ENCODE measurements at places on chromosomes 16 and 17.
A peak's percentile ranks its signal among the peaks of the same experiment; 100 is the strongest.

DNA sequence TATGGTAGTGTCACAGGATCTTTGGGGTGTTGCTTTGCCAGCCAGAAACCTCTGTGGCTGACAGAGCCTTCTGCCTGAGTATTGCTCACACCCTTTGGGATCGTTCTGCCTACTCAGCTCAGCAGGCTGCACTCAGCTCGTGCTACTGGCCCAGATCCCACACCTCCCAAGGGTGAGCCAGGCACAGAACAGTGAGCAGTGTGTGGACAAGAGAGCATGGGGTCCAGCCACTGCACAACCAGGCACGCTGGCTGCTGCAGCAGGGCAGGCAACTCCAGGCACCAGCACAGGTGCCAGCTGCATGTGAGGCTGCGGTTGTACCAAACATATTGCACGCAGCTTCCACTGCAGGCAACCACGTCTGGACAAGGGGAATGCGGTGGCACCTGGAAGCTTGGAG lies 84.9 kb downstream of the CYB561 start:
- no peak for DNase-seq

DNA sequence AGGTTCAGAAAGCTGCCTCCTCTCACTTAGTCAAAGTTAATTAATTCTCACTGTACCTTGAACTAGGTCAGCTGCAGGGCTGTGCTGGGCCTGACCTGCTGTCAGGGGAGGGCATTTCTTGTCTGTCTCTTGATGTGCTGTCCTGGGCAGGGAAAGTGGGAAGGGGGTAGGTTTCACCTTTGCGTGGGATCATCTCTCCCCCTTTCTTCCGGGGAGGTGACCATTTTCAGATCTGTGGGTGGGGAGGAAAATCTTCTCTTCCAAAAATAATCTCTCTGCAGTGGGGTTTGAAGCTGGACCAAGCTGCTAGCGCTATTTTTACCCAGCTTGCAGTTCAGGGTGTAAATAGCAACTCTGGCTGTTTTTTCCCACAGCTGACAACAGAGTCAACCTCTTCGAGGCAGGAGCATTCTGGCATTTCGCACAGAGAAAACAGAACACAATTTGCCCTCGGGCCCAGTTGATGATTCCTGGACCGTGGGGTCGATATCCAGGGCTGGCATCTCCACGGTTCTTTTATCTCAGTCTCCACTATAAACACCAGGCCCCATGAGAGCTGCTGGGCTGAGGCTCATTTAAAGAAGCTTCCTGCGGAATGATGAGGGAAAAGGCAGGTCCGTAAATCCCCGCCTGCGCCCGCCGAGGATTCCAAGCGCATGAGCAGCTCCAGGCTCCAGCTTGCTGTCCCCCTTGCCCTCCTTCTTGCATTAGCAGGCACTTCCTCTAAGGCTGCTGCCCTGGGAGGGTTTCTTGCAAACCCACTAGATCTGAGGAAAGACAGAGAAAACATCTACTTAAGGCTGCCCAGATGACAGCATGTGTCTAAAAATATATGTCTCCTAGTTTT lies 93.9 kb downstream of the YPEL2 start:
- DNase-seq: no peak

- no peak for DNase-seq
Measured at GRCh38 chr17:9146064-9146463, 124.8 kb downstream of the NTN1 start.

DNA sequence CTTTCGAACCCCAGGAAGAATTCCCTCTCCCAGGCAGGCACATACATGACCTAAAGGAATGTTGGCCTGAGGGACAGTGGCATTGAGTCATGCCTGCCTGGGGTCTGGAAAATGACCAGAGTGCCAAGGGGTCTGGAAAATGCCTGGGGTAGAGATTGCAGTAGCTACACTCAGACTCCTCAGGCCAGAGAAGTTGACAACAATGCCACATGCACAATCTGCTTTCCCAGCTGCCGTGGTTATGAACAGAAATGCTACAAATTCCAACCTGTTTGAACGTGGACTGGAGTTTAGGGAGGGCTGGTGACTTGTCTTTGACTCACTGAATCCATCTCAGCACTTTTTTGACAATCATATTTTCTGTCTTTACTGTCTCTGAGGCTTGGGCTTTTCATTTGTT lies 250.0 kb downstream of the ABCC12 start:
- DNase-seq: no peak

GRCh38 chr17:75468291-75468754 lies 11.9 kb downstream of the TMEM94 start:
- DNase-seq: no peak

DNA sequence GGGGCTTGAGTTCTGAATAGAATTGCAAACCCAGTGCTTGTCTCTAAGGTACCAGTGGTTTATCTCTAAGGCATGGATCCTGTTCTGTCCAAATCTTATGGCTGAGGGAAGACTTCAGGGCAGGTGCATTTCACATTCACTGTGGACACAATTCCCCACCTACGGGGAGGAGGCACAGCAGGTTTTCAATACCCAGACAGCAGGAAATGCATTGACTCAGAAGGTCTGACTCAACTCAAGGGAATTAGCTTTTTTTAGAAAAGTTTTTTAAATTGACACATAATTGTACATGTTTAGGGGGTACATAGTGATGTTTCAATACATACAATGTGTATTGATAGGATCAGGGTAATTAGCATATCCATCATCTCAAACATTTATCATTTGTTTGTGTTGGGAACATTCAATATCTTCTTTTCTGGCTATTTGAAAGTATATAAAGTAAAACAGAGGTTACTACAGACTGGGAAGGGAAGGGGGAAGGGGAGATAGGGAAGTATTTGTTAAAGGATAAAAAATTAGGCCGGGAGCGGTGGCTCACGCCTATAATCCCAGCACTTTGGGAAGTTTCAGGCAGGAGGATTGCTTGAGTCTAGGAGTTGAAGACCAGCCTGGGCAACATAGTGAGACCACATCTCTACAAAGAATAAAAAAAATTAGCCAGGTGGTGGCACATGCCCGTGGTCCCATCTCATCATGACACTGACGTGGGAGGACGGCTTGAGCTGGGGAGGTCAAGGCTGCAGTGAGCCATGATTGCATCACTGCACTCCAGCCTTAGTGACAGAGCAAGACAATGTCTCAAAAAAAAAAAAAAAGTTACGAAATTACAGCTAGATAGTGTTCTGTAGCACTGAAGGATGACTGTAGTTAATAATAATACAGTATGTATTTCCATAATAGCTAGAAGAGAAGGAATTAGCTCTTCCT lies 54.9 kb downstream of the RGS9 start:
- peak; percentile 61 for DNase-seq

DNA sequence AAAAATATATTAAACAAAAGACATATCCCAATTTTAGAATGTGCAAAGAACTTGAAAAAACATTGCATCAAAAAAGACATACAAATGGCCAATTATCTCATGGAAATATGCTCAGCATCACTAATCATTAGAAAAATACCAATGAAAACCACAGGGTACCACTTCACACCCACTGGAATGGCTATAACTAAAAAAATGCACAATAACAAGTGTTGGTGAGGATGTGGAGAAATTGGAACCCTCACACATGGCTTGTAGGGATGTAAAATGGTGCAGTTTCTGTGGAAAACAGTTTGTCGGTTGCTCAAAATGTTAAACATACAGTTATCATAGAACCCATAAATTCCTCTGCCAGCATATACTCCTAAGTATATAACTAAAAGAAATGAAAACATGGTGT lies 796 bp upstream of the PSMB6 start:
- DNase-seq: no peak

GRCh38 chr16:19113577-19114358 lies at the start of gene ITPRIPL2:
TSS of gene ITPRIPL2 (plus strand) at chr16:19113964. CDS start at chr16:19114462, 498 bp downstream.
- peak; percentile 91 for DNase-seq

- peak; percentile 90 for DNase-seq
Measured at GRCh38 chr17:35731239-35731916, at the start of gene RASL10B. TSS of gene RASL10B (plus strand) at chr17:35731639. CDS start at chr17:35735185, 3,546 bp downstream.

- no peak for DNase-seq
Measured at GRCh38 chr16:4902038-4902437, 34.9 kb downstream of the PPL start.

- DNase-seq: no peak
Measured at GRCh38 chr17:32279891-32280716, 14.5 kb downstream of the RHBDL3 start.

DNA sequence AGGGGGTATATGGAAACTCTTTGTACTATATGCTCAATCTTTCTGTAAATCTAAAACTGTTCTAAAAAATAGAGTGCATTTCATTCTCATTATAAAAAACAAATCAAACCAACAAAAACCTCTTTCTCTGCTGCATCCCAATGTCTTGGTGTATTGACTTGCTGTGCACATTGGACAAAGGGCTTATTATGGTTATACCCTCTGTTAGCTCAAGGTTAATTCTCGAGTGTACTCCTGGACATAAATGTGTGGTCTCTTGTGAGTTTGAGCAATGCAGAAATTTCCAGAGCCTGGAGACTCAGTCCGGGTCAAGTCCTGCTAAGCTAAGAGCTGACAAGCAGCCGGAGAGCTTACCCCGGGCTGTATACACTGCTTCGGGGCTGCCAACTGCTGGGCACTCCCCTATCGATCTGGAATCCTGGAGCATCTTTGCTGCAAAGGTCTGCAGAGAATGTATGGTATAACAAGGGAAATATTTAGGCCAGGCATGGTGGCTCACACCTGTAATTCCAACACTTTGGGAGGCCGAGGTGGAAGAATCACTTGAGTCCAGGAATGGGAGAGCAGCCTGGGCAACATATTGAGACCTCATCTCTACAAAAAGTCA lies 66.2 kb upstream of the BRD7 start:
- DNase-seq: no peak

- DNase-seq: no peak
Measured at GRCh38 chr17:35738519-35739133, 7.2 kb downstream of the RASL10B start.

DNA sequence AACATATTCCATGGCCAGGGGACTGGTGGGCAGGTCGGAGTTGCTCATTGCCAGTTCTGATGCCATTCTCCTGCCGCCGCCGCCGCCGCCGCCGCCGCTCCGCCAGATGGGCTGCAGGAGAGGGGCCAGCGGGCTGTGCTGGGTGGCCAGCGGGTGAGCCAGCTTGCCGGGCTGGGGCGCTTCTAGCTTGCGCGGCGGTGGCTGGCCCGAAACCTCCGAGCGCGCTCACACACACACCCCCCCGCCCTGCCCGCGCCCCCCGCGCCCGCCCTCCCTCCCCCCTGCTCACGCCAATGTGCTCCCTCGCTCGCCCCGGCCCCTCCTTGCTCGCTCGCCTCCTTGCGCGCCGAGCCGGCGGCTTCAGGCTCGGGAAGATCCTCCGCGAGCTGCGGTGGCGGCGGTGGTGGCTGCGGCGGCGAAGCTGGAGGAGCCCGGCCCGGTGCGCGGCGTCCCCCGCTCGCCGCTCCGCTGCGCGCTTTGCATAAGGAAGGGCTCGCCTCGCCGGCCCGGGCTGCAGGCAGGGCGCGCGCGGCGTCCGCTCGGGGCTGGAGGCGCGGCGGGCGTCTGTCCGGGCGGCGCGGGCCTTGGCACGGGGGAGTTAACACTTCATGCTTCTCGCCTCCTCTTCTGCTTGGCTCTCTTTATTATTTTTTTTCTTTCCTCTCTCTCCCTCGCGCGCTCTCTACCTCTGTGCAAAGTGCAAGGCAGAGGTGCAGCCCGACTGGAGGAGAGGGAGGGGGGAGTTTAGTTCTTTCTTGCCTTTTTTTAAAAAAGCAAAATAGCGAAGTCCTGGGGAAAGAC lies 500 bp downstream of the MAF start:
- peak; percentile 70 for DNase-seq

GRCh38 chr17:77285594-77286390 lies 145.0 kb downstream of the SEC14L1 start:
- DNase-seq: peak; percentile 78

- DNase-seq: no peak
Measured at GRCh38 chr17:48617471-48618255, 2.6 kb upstream of the HOXB8 start.

DNA sequence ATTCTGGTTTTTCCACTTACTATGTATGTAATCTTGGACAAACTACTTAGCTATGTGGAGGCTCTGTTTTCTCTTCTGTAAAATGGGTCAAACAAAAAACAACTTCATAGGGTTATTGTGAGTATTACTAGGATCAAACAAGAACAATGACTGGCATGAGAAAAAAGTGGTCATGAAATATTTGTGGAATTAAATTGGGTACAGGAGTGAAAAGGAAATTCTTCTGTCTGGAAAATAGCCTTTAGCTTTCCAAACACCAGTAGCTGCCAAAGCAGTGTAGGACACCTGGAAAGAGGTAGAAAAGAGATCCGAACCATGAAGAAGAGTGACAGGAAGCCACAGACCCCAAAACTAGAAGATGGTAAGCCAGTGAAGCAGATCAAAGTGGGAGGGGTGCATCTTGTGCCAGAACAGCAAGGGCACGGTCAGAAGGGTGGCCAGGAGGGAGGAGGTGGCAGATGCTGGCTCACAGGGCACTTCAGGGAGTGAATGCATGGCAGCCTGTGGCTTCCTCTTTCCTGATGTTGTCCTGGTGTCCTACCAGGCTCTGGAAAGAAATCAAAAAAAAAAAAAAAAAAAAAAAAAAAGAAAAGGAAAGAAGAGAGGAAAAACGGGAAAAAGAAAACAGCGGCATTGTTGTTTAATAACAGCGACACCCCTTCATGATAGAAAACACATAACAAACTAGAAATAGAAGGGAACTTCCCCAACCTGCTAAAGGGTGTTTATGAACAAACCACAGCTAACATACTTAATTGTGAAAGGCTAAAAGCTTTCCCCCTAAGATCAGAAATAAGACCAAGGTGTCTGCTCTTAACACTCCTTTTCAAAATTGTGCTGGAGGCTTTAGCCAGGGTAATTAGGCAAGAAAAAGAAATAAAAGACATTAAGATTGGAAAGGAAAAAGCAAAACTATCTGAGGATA lies 67.9 kb downstream of the PCTP start:
- DNase-seq: no peak

DNA sequence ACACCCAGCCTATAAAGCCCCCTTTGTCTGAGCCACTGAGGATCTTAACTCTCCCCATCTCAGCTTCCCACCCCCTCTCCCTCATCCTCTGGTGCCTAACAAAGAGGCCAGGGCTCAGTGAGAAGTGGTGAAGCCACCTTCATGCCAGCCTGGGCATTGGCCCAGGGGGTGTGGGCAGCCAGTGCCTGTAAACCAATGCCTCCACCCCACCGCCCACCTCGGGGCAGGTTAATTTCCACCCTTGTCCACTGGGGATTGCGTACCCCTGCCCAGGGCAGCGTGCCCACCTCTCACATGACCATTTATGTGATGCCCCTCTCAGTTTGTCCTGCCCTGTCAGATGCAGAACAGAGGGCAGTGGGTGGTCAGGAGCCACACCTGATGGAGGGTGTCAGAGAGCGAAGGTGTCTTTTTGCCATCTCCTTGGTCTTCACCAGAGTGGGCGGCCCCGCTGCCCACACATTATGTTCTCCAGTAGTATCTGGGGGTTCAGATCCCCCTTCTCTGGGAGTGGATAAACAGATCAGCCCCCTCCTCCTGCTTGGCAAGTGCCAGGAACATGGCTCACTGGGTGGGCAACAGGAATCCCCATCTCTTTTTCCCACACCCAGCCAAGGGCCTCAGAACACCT lies 10.1 kb upstream of the ARHGAP23 start:
- DNase-seq: no peak

- DNase-seq: no peak
Measured at GRCh38 chr17:82697808-82698064, 762 bp downstream of the RAB40B start.
